Stimulated activated CD4-positive, alpha-beta T cell treated with anti-CD3 and anti-CD28 coated beads, Interleukin-12 subunit alpha, Interleukin-12 subunit beta, amount 100 ng/mL, for 4 hours (primary cell): ENCODE measurements at places on chromosomes 1 and 21.
A peak's percentile ranks its signal among the peaks of the same experiment; 100 is the strongest.

GRCh38 chr1:198967566-198967965 is 328.7 kb downstream of the PTPRC start:
- DNase-seq, result no peak

- no peak for DNase-seq
Observed at GRCh38 chr1:157678721-157679120, 21.8 kb downstream of the FCRL3 start.

DNA sequence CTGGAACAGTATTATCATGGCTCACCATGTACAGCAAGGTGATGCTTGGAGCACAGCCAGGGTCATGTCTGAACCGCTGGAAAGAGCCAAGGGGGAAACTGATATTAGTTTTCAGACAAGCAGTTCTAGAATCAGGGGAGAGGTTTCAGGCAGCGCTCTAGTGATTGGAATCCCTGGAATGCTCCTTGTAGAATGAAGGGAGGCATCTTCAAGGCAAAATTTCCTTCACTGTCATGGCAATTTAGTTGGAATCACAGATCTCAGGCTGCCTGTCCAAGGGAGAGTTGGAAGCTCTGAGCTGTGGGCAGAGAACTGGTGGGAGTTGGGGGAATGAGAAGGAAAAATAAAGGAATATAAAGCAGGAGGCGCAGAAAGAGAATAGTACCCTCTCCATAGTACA is 737.1 kb downstream of the PTPRU start:
- no peak for DNase-seq

DNA sequence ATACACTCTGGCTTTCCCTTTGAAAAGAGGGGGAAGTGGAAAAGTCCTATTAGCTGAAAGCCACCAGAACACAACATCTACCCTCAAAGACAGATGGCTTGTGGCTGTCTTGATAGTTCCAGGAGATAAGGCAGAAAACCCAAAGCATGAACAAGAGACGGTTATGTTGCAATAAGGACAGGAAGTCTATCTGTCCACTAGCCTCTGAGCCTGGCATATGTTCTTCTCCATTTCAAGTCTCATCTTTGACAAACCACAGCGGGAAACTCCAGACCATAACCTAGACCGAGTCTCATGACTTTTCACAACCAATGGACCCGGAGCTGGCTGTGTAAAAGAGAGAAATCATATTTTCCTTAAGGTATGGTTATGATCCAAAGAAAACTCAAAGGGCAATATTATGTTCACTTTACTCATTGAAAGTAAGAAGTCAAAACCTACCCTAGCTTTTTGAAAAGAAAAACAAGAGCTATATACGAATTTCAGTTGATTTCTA is 33.8 kb downstream of the DUSP10 start:
- DNase-seq, result no peak

- DNase-seq, result no peak
Observed at GRCh38 chr1:54951810-54952226, 28.6 kb upstream of the TMEM61 start.

DNA sequence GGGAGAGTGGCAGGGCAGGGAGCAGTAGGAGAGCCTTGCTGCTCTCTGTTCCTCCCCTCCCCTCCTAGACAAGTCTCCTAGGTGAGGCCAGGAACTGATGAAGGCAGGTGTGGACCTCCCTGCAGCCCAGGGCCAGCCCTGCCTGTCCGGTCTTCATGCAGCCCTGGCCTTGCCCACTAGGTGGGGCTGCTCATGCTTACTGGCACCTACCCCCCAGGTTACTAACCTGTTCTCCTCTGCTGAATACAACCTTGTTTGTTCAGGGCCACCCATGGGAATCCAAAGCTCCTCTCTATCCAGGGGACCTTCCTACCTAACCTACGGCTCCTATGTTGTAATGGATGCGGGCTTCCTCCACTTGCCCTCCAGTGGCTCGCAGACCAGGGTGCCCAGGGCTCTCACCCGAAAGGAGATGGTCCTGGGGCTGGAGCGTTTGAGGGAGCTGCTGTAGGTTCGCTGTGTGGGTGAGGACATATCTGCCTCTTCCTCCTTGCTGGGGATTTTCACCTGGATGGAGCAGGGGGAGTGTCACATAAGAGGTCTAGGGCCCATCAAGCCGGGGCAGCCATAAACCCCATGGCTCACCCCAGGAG is 7.9 kb upstream of the TNNT2 start:
- DNase-seq, result peak; percentile 33

DNA sequence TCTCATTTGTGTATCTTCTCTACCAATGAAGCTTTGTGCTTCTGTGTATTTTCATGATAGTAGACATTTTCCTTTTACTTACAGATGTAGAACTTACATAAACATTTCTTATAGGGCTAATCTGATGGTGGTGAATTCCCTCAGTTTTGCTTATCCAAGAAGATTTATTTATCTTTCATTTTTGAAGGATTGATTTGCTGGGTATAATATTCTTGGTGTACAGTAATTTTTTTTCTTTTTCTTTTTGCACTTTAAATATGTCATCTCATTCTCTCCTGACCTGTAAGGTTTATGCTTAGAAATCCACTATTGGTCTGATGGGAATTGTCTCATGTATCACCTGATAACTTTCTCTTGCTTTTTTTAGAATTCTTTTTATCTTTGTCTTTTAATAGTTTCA is 127.6 kb upstream of the KCTD3 start:
- no peak for DNase-seq

DNA sequence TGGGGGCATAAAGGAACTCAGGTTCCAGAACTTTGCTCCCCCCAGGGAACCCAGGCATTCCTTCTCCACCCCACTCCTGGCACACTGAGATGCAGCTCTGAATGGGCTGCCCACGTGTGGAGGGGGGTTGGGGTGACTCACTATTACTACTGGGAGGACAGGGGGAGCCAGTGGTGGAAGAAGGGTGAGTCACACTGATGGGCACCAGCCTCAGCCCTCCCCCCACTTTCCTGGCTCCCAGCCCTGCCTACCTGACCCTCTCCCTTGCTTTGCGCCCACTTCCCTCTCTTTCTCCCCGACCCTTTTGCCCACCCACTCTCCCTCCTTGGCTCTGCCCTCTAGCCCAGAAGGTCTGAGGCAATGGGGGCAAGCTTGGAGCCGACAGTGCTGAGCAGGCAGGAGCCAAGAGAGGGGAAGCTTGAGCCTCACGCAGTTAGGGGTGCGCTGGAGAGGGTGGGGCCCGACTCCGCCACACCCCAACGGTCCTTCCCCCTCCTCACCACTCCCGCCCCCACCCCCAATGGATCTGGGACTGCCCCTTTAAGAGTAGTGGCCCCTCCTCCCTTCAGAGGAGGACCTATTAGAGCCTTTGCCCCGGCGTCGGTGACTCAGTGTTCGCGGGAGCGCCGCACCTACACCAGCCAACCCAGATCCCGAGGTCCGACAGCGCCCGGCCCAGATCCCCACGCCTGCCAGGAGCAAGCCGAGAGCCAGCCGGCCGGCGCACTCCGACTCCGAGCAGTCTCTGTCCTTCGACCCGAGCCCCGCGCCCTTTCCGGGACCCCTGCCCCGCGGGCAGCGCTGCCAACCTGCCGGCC is at the start of gene LMNA:
TSS of gene LMNA (plus strand) at position 611 of the 818 bp plus-strand sequence. CDS start 208 bp downstream, outside the sequence.
- peak; percentile 69 for DNase-seq

GRCh38 chr1:42660907-42661500 is 2.8 kb downstream of the PPIH start:
- no peak for DNase-seq

DNA sequence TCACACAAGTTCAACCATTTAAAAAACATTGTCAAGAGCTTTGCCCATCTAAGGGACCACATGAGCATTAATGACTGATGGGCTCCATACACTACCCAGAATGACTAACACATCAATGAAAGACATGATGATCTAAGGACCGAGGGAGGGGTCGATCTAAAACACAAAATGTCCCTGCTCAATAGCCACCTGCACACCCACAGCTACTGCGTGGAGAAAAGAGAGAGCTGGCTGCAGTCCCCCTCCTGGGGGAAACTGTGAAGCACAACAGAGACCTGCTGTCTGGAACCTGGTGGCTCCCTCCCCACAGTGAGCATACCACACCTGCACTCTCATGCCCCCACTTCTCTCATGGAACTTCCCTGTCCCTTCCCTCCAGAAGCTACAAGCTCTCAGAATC is 130.1 kb upstream of the ERG start:
- DNase-seq, result no peak

DNA sequence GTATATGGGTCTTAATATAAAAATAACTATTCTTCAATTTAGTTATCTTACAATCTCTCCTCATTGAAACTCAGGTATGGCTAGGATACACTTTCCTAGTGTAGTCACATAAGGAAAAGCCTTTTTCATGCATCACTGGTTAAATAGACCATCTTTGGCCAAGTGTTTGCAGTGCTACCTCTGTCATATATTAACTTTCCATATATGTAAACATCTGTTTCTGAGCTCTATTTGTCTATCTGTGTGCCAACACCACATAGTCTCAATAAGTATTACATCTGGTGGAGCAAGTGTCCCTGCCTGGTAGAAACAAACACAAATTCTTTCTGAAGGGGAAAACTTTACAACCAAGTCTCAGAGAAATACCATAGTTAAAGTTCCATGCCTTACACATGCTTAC is 134.6 kb downstream of the TSEN15 start:
- DNase-seq, result no peak

DNA sequence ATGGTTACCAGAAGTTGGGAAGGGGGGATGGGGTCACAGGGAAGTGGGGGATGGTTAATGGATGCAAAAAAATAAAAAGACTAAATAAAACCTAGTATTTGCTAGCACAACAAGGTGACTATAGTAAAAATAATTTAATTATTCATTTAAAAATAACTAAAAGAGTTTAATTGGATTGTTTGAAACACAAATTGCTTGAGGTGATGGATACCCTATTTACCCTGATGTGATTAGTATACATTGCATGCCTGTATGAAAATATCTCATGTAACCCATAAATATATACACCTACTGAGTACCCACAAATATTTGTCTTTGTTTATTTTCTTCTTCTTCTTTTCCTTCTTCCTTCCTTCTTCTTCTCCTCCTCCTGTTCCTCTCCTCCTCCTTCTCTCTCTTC is 57.8 kb upstream of the MACF1 start:
- no peak for DNase-seq

- no peak for DNase-seq
Observed at GRCh38 chr1:165753934-165754333, 14.7 kb downstream of the TMCO1 start.

DNA sequence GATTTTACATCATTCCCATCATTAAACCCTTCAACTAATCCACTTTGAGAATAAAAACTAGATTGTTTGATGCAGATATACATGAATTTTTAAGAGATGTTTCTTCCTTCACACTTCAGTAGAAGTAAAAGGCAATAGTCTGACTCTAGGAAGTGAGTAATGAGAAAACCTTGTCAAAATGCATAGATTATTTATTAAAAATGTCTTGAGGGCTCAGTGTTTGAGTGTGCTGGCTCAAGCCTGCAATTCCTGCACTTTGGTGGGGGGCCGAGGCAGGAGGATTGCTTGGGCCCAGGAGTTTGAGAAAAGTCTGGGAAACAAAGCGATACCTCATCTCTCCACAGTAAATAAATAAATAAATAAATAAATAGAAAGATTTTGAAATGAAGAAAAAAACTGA is 177.1 kb downstream of the NEGR1 start:
- DNase-seq, result no peak

GRCh38 chr1:162649583-162649982 is 17.3 kb downstream of the DDR2 start:
- no peak for DNase-seq

DNA sequence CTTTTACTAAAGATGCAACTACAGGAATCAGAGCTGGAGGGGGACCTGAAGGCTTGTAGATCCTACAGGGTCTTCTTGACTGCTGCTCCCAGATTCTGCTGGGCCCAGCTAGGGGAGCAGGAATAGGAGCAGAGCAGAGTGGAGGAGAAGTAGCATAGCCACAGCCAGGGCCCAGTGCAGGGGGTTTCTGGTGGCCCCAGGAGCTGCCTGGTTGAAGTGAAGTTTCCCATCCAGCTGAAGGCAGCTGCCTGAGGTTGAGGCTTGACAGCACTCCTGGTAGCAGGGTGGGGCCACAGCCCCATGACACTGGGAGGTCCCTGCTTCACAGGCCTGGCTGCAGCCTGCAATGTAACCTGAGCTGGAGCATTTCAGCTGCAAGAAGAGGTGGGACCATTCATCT is 2.0 kb upstream of the INPP5B start:
- DNase-seq, result no peak
